Left forelimb (tissue), 1 donor: ENCODE measurements at places on chromosomes 3 and 15.

- no peak for DNase-seq
Measured at GRCh38 chr15:93658026-93658816, 569.2 kb upstream of the RGMA start.

- no peak for DNase-seq
Measured at GRCh38 chr3:148023994-148024393, 614.8 kb downstream of the ZIC1 start.

GRCh38 chr3:2517500-2518172 lies 419.0 kb downstream of the CNTN4 start:
- DNase-seq, result no peak

DNA sequence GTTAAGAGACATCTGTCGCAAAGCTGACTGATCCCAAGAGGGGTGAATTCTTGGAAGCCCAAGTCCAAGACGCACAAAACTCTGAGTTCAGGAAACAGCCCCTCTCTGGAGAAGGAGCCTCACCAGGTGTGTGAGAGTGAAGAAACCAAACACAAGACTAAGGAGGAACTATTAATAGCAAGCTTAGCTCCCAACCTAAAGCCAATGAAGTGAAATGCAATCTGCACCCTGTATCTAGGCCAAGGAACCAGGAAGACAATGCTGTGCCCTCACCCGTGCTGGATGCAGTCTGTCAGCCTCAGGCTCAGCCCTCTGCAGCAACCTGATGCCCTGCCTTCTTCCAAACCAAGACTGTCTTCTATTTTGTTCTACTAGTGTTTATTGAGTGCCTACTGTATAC lies 22.5 kb upstream of the THBS1 start:
- no peak for DNase-seq

DNA sequence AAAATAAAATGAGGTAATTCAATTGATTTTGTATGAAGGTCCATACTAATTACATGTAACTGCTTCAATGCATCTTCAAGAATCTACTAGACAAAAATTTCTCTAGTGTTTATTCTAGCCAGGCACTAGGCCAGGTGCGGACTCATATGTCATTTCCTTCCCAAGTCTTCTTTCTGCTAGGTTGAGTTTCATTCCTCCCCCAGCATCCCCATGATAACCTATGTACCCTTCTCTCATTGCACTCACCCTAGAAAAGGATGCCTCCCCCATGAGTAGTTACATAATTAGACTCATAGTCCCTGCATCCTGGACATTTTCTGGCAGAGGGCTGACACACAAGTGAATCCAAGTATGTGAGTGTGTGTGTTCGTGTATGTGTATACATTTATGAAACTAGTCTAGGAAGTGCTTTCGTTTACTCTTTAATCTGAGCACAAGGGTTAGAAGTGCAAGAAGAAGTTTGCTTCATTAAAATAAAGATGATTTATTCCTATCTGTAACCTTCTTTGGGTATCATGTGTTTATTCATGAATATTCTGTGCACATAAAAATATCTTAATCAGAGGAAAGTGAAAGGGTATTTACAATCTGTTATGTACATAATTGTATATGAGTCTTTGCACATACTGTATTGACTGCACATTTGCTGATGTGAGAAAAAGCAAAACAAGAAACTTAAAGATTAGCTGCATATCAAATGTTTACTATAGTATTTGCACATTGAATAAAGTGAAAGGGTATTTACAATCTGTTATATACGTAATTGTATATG lies 585.6 kb upstream of the ZNF717 start:
- no peak for DNase-seq

GRCh38 chr3:174431717-174432116 lies 427.4 kb upstream of the NAALADL2 start:
- no peak for DNase-seq

- peak; percentile 87 for DNase-seq
Measured at GRCh38 chr3:31981206-31982181, at the start of the genes OSBPL10 and ZNF860. OSBPL10 (minus strand) TSS chr3:31981262; CDS start chr3:31981179, 83 bp downstream. ZNF860 (plus strand) TSS chr3:31981750; CDS start chr3:31989080, 7,330 bp downstream.

GRCh38 chr3:66041116-66041515 lies 2.4 kb upstream of the MAGI1 start:
- no peak for DNase-seq

DNA sequence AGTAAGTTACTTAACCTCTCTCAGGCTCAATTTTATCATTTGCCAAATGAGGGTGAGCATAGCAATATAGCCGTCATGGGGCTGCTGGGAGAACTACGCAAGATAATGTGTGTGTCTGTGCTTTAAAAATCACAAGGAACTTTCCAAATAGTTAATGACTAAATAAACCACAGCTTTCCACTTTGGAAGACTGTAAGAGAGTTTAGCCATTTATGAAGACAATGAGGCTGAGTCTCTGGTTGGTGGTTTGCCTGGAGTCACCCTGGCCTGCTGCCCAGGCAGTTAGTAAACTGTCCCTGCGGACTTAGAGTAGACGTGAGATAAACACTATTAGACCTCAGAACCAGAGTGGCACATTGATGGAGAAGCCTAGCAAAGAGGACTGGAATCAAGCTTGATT lies 357.7 kb downstream of the CLSTN2 start:
- DNase-seq, result no peak
